Osteoblast (primary cell): ENCODE measurements at places on chromosomes 7 and 10. TPM values are rescaled to one million over a fixed set of nuclear protein-coding genes. Genes with fewer than 3 reads are reported as not detected.

AGMO gene
- under 0.01 and 1.2 TPM in 2 replicates for total RNA-seq

DNA sequence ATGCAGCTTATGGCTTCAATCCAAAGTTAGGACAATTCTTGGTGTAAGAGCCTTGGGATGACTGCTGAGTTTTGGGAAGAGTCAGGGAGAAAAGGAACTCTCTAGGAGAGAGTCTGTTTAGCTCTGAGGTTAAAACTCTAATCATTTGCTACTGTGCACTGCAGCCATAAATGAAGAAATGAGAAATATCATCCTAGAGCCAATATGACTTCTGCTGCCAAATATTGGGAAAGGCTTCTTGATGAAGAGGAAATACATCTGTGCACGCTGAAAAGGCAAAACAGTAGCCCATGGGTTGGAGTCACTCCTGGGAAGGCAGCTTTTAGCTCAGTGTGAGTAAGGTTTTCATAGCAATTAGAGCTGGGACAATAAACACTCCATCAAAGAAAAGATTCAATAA is 308.8 kb downstream of the SFMBT2 start:
- H3K27me3 ChIP-seq: no peaks in the 10 kb centered on the region
- no peaks in the 10 kb centered on the region for H3K4me1 ChIP-seq
- H3K4me3 ChIP-seq: no peak overlapping the region
- no peak for DNase-seq
- no peaks in the 10 kb centered on the region for H3K36me3 ChIP-seq

- no peaks in the 10 kb centered on the region for H3K27me3 ChIP-seq
- no peak for DNase-seq
- no peak overlapping the region for H3K27ac ChIP-seq
These were observed 239.9 kb downstream of the ADRA2A start for GRCh38 chr10:111316722-111317212.

SND1 gene
- total RNA-seq: 245 and 257 TPM in 2 replicates

DNA sequence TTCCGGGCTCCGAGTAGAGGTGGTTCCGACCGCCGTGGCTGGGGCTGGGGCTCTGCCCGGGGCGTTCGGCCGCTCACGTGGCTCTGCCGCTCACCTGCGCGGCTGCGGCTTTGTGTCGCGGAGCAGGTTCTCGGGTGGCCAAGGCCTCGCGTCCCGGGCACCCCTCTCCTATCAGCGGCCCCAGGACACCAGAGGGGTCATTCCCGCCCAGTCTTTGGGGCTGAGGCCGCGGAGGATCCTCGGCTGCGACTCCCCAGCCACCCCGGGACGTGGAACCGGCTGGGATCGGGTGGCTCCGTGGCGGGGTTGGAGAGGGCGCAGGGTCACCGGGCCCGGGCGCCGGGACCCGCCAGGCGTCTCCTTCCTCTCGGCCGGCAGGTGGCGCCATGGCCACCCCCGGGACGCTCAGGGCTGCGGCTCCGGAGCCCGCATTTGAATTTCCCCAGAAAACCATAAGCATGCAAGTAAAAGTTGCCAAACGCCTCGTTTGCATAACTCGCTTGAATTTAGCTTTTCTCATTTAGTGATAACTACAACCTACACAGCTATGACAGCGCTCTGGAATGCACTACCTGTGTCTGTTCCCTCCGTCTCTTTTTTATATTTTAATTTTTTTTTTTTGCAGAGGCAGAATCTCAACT is 1.2 kb downstream of the COL26A1 start:
- peaks cover 30% of the 10 kb centered on the region for H3K27me3 ChIP-seq
- H3K27ac ChIP-seq: no peak overlapping the region
- peak overlapping the region; percentile 28 for H3K4me3 ChIP-seq
- peaks cover 4% of the 10 kb centered on the region for H3K4me1 ChIP-seq
- DNase-seq: peak; percentile 99
- no peaks in the 10 kb centered on the region for H3K36me3 ChIP-seq
